Upper lobe of right lung (tissue), 1 donor: ENCODE measurements at places on chromosomes 13 and 19. TPM values are rescaled to one million over a fixed set of nuclear protein-coding genes. Genes with fewer than 3 reads are reported as not detected.

The ZNF497 gene
- total RNA-seq, result 1.4 TPM

The SHISA7 gene
- total RNA-seq, result not detected

The PCDH9 gene
- 5.1 TPM for total RNA-seq

The GPATCH1 gene
- total RNA-seq, result 7.0 TPM

The CD33 gene
- 20.7 TPM for total RNA-seq

The ELAVL1 gene
- 65.9 TPM for total RNA-seq

DNA sequence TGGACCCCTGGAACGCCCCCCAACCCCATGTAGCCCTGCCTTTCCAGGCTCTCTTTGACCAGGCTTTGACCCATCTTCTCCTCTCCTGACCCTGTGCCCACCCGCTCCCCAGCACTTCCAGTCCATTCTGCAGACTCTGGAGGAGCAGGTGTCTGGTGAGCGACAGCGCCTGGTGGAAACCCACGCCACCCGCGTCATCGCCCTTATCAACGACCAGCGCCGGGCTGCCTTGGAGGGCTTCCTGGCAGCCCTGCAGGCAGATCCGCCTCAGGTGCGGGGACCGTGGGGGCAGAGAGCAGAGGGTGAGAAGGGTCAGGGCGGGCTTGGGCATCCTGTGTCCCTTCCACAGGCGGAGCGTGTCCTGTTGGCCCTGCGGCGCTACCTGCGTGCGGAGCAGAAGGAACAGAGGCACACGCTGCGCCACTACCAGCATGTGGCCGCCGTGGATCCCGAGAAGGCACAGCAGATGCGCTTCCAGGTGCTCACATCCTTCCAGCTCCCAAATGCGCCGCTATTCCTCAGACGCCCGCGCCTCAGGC, 6.1 kb downstream of the APLP1 start:
- no peak overlapping the region for H3K27ac ChIP-seq
- H3K4me3 ChIP-seq, result no peak overlapping the region
- no peak for DNase-seq
- H3K4me1 ChIP-seq, result peaks cover 6% of the 10 kb centered on the region
- no peaks in the 10 kb centered on the region for H3K36me3 ChIP-seq
- H3K27me3 ChIP-seq, result peaks cover 35% of the 10 kb centered on the region

DNA sequence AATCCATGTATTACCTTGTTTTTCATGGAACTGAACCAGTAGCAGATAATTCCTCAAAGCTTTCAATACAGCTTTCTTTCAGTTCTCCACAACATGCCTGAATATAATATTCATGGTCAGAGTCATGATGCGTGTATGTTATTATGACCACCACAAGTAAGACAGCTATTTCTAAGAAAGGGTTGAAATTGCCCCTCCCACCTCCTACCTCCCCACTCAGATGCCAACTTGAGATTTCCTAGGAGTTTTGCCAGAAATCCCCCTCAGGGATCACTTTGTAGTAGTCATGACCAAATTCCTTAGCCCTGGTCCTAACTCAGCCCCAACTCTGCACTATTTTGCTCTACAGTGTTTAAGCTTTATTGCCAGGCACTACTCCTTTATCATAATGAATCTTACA, 69.9 kb upstream of the RAP2A start:
- H3K4me3 ChIP-seq, result no peak overlapping the region
- DNase-seq, result no peak
- peaks cover 35% of the 10 kb centered on the region for H3K36me3 ChIP-seq
- H3K27me3 ChIP-seq, result no peaks in the 10 kb centered on the region
- H3K27ac ChIP-seq, result no peak overlapping the region
- H3K4me1 ChIP-seq, result peaks cover 25% of the 10 kb centered on the region

- H3K27ac ChIP-seq, result no peak overlapping the region
- no peak for DNase-seq
- no peaks in the 10 kb centered on the region for H3K4me1 ChIP-seq
- H3K36me3 ChIP-seq, result no peaks in the 10 kb centered on the region
These were observed 156.9 kb downstream of the UGGT2 start for GRCh38 chr13:95896301-95896700.

GRCh38 chr19:40512473-40513344, 45.9 kb downstream of the SPTBN4 start:
- H3K36me3 ChIP-seq, result no peaks in the 10 kb centered on the region
- no peaks in the 10 kb centered on the region for H3K4me1 ChIP-seq
- H3K27ac ChIP-seq, result no peak overlapping the region
- no peak overlapping the region for H3K4me3 ChIP-seq
- DNase-seq, result no peak
- H3K27me3 ChIP-seq, result peaks cover 48% of the 10 kb centered on the region

- peaks cover 24% of the 10 kb centered on the region for H3K27me3 ChIP-seq
- peaks cover 16% of the 10 kb centered on the region for H3K4me1 ChIP-seq
- no peak overlapping the region for H3K27ac ChIP-seq
- peak; percentile 90 for DNase-seq
These were observed 730 bp downstream of the NRTN start for GRCh38 chr19:5805462-5806132.

- H3K27ac ChIP-seq, result peak overlapping the region; percentile 34
- no peaks in the 10 kb centered on the region for H3K36me3 ChIP-seq
- no peak for DNase-seq
- H3K4me3 ChIP-seq, result peak overlapping the region; percentile 62
- H3K4me1 ChIP-seq, result peaks cover 13% of the 10 kb centered on the region
These were observed 4.0 kb upstream of the PRAM1 start for GRCh38 chr19:8506402-8506957.

DNA sequence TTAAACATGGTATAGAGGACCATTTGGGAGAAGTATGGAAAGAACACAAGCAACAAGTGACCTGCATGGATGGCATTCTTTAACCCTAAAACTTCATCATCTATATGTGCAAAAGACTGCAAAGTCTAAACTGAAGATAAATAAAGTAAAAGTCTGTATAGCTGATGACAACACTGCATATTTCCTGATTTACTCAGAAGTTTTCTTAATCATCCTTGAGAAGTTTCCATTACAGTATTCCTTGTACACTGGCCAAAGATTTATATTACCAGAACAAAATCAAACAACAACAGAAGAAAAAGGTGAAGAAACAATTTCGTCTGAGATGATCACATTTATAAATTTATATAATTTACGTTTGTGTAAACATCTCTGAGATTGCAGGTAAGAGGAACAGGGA, 805.7 kb downstream of the PCDH9 start:
- no peak overlapping the region for H3K27ac ChIP-seq
- no peaks in the 10 kb centered on the region for H3K27me3 ChIP-seq
- no peak for DNase-seq

DNA sequence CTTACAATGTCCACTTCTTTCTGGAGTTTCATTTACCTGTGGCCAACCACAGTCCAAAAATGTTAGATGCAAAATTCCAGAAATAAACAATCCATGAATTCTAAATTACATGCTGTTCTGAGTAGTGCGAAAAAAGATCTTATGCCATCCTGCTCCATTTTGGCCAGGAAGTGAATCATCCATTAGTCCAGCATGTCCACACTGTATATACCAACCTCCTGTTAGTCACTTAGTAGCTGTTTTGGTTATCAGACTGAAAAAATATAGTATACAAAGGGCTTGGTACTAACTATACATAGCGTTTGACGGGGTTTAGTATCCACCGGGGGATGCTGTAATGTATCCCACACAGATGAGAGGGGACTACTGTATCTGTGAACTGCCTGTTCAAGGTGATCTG, 618.0 kb upstream of the ARGLU1 start:
- H3K27me3 ChIP-seq, result no peaks in the 10 kb centered on the region
- DNase-seq, result no peak
- H3K36me3 ChIP-seq, result no peaks in the 10 kb centered on the region

GRCh38 chr19:36939153-36939552, 23.0 kb downstream of the ZNF568 start:
- DNase-seq, result no peak
- H3K27ac ChIP-seq, result no peak overlapping the region
- no peak overlapping the region for H3K4me3 ChIP-seq
- H3K4me1 ChIP-seq, result no peaks in the 10 kb centered on the region
- H3K27me3 ChIP-seq, result no peaks in the 10 kb centered on the region

DNA sequence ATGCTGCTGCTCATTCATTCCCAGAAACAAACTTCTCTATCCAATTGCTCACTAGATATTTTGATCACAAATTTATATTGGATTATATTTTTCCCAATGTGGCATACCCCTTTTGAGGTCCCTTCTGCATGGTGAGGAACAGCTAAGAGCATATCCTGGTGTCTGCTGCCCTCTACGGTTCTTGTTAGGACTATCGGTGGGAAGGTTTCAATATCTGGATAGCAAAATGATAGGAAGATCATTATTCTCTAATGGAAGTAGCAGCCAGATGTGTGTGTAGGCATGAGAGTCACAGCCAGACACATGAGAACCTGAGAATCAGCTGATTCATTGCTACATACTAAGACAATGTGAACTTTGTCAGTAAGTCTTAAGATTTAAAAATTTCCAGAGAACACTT, 1422.4 kb upstream of the MIR17HG start:
- no peak overlapping the region for H3K4me3 ChIP-seq
- no peaks in the 10 kb centered on the region for H3K4me1 ChIP-seq
- no peak for DNase-seq

DNA sequence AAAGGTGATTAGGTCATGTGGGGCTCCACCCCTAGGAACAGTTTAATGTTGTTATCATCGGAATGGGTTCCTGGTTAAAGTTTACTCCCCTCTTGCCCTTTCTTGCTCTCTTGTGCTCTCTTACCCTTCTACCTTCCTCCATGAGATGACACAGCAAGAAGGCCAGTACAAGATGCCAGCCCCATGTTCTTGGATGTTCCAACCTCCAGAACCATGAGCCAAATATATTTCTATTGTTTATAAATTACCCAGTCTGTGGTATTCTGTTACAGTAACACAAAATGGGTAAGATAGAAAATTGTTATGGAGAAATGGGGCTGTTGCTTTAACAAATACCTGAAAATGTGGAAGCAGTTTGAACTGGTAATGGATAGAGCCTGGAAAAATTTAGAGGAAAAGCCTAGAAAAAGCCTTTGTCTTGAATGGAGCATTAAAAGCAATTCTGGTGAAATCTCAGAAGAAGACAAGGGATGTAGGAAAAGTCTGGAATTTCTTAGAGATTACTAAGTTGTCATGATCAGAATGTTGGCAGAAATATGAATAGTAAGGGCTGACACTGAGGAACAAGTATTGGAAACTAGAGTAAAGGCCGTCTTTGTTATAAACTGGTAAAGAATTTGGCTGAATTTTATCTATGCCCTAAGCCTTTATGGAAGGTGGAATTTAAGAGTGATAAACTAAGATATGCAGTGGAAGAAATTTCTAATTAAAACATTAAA, 53.5 kb upstream of the TSC22D1 start:
- H3K4me3 ChIP-seq, result no peak overlapping the region
- no peak overlapping the region for H3K27ac ChIP-seq
- DNase-seq, result no peak
- no peaks in the 10 kb centered on the region for H3K4me1 ChIP-seq
- no peaks in the 10 kb centered on the region for H3K36me3 ChIP-seq
- H3K27me3 ChIP-seq, result no peaks in the 10 kb centered on the region

GRCh38 chr19:53980539-53981375, 10.7 kb upstream of the CACNG6 start:
- no peak overlapping the region for H3K27ac ChIP-seq
- peaks cover 13% of the 10 kb centered on the region for H3K4me1 ChIP-seq
- peak overlapping the region; percentile 38 for H3K4me3 ChIP-seq
- peaks cover 59% of the 10 kb centered on the region for H3K27me3 ChIP-seq
- DNase-seq, result no peak

DNA sequence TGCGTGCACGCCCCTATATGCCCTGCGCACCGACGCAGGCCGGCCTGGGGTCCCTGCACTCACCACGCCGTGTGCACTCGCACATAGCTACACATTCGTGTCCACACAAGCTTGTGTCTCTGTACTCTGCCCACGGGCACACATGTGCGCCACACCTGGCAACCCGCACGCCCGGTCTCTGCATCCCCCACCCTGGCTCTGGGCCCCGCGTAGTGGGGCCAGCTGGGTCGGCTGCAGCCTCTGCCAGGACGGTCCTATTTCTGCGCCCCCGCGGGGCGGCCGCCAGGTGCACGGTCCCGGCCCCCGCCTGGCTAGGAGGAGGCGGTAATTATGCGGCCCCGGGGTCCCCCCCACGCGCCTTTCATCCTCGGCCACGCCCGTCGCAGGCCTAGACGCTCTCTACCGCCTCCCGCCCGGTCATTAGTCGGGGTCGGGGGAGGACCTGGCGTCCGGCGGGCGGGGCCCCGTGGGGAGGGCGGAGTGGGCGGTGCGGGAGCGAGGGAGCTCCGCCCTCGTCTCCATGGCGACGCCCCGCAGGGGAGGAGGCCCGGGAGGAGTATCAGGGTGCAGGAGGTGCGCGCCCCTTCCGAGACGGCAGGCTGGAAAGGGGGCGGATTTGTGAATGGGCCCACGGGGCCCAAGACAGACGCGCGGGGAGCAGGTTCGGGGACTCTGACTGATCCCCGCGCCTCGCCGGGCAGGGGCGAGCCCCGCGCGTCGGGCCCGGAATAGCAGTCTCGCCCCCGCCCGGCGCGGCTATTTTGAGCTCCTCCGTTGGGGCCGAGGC, 2.8 kb upstream of the CIRBP start:
- peak overlapping the region; percentile 80 for H3K27ac ChIP-seq
- no peaks in the 10 kb centered on the region for H3K27me3 ChIP-seq
- peak; percentile 96 for DNase-seq
- peaks cover 63% of the 10 kb centered on the region for H3K4me1 ChIP-seq

DNA sequence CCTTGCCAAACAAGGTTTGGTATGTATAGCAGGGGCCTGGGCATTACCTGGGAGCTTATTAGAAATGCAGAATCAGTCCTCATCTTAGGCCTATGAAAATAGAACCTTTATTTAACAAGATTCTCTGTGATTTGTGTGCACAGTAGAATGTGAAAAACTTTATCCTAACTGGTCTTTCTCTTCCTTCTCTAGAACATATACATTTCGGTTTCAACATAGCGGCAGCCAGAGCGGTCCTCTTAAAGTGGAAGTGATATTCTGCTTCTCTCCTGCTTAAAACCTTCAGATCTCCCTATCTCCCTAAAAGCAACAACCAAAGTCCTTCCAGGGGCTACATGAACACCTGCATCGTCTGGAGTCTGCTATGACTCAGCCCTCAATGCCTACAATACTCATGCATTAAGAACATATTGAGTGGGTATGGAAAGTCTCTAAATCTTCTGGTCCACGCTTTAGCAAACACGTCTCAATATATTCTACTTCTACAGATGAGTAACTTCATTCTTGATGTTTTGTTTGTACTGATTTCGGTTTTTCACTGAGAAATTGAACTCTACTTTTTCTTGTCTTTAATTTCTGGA, 84.5 kb downstream of the SPRY2 start:
- H3K36me3 ChIP-seq, result no peaks in the 10 kb centered on the region
- H3K27ac ChIP-seq, result no peak overlapping the region
